ENCODE measurements at places on chromosomes 13 and 19. TPM values are rescaled to one million over a fixed set of nuclear protein-coding genes. Genes with fewer than 3 reads are reported as not detected.
A peak's percentile ranks its signal among the peaks of the same experiment; 100 is the strongest.

GRCh38 chr19:33273881-33274662, 28.3 kb downstream of the CEBPA start:
- peak; percentile 84 for DNase-seq

- peak; percentile 92 for DNase-seq
These were observed 12.9 kb downstream of the CFD start for GRCh38 chr19:872266-872951.

DNA sequence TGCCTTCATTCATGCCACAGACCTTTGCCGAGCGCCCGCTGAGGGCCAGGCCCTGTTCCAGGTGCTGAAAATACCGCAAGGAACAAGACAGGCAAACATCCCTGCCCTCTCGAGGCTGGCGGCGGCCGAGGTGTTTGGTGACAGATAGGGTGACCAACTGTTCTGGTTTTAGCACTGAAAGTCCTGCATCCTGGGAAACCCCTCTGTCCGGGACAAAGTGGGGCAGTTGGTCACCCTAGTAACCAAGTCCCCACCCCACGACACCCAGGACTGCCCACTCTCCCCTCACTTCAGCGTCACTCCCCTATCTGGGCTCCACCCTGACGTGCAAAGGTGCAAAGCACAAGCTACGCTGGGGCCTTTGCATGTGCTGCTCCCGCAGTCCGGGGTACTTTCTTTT, 17.3 kb downstream of the ZBTB7A start:
- DNase-seq, result peak; percentile 34

The ZNF578 gene
- 0.40 TPM for total RNA-seq

The ZNF560 gene
- not detected for total RNA-seq

DNA sequence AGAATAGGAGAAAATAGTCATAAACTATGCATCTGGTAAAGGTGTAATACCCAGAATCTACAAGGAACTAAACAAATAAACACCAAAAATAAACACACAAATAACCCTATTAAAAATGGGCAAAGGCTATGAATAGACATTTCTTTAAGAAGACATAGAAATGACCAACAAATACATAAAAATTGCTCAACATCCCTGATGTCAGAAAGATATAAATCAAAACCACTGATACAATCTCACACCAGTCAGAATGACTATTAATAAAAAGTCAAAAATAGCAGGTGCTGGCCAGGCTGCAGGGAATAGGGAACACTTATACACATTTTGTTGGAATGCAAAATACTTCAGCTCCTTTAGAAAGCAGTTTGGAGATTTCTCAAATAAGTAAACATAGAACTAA, 352.1 kb upstream of the SLITRK1 start:
- DNase-seq, result no peak
